ENCODE measurements at places on chromosomes 1 and 21.

DNA sequence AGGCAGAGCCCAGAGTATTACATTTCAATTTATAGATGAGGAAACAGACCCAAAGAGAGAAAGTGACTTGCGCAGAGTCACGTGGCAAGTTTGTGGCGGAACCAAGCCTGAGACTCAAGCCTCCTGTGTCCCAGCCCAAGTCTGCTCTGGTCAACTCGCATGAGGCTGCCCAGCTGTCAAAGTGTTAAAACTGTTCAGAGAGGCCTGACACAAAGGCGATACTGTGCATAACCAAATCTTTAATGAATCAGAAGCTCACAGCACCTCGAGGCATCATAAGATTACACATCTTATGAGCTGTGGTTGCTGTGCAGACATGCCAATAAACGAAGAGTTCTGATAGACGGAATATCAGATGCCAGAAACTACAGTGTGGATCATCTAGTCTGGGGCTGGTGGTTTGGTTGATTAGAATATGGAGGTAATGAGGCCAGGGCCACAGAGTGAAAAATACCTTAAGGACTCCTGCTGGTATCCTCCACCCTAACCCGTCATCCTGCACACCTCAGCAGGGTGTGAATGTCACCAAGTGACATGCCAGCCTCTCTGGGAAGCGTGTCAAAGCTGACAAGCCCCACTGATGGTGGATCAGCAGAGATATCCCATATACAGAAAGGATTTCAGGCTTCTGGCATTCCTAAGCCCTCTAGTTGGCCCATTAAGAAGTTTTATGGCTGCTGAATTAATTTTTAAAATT lies 42.2 kb downstream of the TNNT2 start:
- DNase-seq, result no peak

- DNase-seq, result no peak
These were observed 18.9 kb downstream of the SLC6A9 start for GRCh38 chr1:44012404-44012803.

DNA sequence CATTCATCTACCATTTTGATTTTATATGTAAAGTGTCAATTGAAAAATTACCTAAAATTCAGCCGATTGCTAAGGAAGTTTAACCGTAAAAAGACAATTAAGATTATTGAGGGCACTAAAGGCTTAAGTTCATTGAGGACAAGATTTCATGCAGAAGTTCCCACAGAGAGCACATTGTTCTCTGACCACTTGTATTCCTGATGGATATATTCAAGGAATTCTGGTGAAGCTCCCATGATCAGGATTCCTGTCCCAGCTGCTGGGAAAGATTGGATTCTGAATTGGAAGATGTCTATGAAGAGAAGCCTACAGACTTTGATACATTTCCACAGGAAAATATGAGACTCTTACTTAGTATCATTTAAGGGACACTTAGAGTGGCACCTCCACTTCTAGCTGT lies 209.2 kb upstream of the KCTD3 start:
- no peak for DNase-seq

GRCh38 chr1:227869279-227869842 lies 53.9 kb downstream of the PRSS38 start:
- DNase-seq, result no peak

GRCh38 chr1:186689907-186690306 lies 9.7 kb upstream of the PTGS2 start:
- no peak for DNase-seq

GRCh38 chr1:169618367-169618766 lies 11.6 kb downstream of the SELP start:
- DNase-seq, result no peak

- DNase-seq, result no peak
These were observed 4.3 kb downstream of the METTL13 start for GRCh38 chr1:171785766-171786165.

DNA sequence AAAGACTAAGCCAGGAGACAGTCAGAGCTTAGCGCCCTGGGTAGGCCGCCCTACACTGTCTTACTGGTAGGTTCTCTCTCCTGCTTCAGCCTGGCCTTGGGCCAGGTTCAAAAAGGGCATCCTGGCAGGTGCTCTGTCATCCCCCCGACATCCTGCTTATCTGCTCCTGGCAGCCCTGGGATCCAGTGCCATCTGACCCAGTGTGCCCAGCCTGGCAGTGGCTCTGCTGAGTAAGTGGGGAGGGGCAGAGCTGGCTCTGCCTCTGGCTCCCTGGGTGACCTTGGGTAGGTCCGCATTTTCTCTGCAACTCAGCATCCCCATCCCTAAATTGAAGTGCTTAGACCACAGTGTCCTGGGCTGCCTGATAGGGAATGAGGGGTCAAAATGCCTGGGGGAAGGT lies 549.9 kb downstream of the PTPRU start:
- no peak for DNase-seq

DNA sequence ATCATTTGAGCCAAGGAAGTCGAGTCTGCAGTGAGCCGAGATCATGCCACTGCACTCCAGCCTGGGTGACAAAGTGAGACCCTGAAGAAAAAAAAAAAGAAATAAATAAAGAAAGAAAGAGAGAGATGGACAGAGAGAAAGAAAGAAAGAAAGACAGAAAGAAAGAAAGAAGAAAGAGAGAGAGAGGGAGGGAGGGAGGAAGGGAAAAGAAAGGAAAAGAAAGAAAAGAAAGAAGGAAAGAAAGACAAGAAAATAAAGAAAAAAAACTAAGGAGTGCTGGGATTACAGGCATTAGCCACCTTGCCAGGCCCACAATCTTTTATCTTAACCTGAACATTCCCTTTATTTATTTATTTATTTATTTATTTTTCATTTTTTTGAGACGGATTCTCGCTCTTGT lies 51.7 kb upstream of the SOD1 start:
- DNase-seq, result no peak

DNA sequence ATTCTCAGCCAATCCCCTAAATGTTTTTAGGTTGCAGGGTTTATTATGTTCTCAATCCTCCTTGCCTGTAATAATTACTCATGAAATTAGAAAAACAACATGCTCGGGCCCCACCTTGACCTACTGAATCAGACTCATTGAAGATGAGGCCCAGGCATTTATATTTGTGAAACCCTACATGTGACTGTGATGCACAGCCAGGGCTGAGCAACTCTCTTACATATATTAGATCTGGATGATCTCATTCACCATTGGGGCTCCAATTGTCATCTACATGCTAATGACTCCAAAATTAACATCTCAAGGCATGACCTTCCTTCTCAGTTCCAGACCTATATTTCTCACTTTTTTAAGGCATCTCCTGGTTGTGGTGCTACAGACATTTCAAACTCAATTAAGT lies 103.3 kb downstream of the WDR3 start:
- DNase-seq, result no peak

GRCh38 chr21:37272897-37273296 lies 5.8 kb upstream of the VPS26C start:
- DNase-seq, result no peak

DNA sequence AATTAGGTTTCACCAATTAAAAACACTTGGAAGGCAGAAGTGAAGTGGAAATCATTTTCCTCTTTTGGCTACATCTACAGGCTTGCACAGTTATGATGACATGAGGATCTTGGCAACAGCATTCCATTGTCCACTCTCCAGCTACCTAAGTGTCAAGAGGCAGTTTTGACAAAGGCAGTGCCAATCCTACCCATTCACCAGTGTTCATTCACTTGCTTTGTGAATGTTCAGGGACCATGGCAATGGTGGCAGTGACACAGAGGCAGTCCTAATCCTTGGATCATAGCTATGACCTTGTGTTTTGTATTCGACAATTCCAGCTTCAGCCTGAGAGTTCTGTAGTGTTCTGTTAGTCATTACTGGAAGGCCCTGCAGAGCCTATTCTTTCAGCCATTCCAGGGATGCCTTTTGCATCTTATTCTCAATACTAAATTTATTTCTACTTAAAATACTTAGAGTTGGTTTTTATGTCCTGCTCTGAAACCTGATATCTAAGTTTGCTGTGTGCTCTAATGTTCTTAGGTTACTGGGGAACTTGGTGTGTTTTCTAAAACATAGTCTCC lies 36.7 kb downstream of the CRB1 start:
- DNase-seq, result no peak

GRCh38 chr21:37700641-37701202 lies 215.5 kb downstream of the KCNJ6 start:
- DNase-seq, result no peak

DNA sequence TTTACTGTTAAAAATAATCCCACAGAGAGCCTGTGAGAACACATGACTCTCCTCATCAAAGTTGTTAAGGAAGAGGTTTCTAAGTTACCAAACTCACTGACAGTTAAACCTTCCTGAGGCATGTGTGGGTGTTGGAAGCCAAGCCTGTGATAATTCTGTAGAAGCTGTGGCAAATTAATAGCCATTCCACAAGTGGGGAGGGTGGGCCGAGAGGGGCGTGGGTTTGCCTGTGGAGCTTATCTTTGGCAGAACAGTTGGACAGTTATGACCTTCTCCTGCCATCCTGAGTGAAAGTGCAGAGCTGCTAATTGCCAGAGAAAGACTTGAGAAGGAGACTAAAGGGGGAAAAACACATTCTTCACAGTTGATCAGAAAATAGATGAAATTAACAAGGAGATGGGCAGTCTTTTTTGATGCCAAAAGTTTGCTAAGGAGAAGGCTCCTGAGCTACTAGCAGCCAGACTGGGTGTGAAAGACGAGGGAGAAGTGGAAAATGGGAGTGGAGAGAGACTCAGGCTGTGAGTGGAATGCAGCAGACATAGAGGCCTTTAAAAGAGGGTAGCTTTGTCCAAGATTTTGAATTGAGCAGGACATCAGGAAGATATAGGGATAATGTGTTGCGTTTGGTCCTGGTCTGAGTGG lies 1.6 kb upstream of the PLA2G2C start:
- DNase-seq, result no peak

GRCh38 chr1:16017461-16018303 lies at the start of gene HSPB7:
HSPB7 (minus strand) TSS chr1:16018043; CDS start chr1:16017963, 80 bp downstream.
- DNase-seq, result no peak

DNA sequence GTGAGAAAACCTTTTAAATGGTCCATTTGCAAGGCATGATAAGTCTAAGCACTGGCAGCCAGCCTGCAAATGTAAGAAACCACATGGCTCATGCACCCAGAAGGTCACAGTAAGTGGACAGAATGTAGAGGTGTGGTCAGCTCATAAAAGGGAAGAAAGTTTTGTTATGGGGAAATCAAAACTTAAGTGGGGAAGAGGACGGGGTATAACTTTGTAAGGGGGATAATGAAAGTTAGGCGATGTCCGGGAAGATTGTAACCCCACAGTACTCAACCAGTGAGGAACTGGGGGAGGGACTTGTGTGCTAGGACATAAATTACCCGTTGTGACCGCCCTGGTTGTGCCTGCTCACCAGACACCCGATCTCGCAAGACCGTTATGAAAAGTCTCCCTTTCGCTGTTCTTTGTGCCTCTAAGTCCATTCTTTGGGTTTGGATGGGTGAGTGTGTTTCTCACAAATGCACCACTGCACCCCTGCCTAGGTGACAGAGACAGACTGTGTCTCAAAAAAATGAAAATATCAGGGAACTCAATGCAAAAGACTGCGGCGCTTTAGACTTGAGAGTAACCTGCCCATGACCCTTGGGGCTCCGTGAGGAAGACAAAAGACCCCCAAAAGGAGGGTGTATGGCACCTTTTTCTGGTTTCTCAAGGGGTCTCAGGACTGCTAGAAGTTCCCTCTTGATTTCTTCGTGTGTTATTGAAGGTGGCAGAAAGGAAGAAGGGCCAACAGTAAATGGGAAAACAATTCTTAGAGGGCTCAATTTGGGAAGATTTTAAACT lies 28.6 kb upstream of the ZNF496 start:
- no peak for DNase-seq

DNA sequence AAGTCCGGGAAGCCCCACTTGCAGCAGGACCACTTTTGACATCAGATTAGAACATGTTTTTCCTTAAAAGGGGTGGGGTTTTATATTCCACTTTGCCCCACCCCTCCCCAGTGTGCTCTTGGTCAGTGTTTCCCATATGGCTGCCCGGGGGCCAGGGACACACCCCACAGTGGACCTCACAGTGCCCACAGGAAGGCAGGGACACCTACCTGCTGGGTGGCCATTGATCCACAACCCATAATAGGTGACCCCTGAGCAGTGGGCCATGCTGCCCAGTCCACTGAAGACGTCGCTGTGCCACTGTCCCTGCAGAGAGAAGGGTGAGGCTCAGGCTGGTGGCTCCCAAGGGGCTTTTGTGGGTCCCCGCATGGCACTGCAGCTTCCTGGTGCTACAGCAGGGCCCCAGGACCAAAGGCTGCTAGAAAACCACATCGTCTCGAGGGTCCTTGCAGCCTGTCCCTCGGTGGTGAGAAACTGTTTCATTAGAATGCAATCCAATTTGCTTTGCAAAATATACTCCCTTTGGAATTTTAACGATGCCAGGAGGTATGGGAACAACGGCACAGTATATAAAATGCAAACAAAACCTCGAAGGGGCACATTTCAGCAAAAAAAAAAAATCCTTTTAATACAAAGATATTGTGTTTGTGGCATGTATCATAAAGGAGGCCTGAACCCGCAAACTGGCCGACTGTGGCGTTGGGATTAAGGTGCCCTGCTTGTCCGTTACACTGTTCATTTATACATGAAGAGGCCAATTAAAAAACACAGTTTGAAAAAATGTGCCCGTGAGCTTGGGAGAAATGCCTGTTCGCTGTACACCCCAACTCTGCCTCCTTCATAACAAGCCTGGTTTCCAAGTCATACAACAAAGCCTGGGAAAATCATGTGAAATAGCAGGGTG lies 16.9 kb downstream of the MORN1 start:
- no peak for DNase-seq

- no peak for DNase-seq
These were observed 104.6 kb upstream of the TTC34 start for GRCh38 chr1:2906085-2906484.

- no peak for DNase-seq
These were observed 9.1 kb downstream of the RPAP2 start for GRCh38 chr1:92307980-92308379.

DNA sequence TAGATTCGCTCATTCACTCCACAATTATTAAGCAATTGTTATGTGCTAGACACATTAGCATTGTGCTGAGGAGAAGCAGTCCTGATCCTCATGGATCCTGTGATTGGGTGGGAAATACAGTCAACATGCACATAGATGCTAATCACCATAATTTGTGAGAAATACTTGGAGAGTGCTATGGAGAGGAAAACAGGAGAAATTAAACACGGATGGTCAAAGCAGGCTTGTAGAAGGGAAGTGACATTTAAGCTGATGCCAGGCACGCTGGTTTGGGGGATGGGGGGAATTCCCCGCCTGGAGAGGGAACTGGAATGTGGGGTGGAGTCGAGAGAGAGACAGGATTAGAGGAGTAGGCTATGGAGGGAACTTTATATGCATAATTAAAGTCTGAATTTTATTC lies 52.2 kb upstream of the L1TD1 start:
- no peak for DNase-seq

- DNase-seq, result no peak
These were observed 246.6 kb upstream of the ADGRL2 start for GRCh38 chr1:81554108-81554507.

DNA sequence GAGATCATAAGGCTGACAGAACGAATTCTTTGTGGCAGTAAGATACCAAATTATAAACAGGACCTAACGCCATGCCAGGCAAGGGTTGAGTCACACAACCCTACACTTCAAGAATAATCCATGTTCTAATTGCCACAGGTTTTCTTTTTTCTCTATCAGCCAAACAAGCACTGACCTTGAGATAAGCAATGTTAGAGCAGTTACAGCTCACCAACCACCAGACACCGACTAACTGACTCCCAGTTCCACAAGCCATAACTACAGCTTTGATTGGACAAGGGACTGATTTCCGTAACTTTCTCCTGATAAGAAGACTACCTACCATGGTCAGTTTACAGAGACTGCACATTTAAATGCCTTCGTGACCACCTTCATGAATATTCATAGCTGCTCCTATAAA lies 149.6 kb downstream of the PTPRU start:
- no peak for DNase-seq
